Activated CD4-positive, alpha-beta T cell treated with anti-CD3 and anti-CD28 coated beads, Interleukin-2, amount 10 ng/mL, durations not matched to agents 24 days and 14 days (primary cell): ENCODE measurements at places on chromosomes 6 and 20. TPM values are rescaled to one million over a fixed set of nuclear protein-coding genes. Genes with fewer than 3 reads are reported as not detected.

The NKX2-2 gene
- total RNA-seq = not detected in 2 replicates

DNA sequence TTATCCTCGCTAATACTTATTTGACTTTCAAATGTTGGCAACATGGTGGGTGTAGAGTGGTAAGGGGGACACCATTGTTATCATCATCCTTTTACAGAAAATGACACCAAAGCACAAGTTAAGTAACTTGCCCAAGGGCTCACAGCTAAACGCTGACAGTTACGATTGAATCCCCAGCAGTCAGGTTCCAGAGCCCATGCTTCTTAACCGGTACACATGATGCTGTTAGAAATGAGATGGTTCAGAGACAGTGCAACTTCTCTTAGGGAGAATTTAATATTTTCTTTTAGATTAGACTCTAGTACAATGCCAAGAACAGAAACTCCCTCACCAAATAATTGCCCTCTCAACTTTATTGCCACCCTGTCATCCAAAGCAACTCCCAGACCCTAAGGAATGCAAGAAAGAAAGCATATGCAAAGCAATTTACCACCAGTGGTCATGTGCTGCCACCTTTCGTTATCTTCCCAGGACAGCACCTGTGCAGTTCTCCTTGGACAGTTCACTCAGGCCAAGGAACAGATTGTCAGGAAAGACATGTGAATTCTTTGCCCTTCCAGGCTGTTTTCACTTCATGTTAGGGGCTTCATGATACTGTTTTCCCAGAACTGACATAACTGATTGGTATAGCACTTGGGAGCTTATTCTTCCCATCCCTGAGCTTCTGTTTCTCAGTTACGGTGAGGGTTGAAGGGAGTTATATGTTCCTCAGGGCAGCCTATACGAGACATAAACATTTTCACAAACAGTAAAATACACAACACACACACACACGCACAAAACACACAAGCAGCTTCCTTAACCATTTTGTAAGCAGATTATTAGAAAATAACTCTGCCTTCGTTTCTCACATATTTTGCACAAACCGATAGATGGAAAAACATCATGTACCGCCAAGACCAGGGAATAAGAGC, 5.1 kb downstream of the HLA-DMA start:
- peak; percentile 81 for DNase-seq

DNA sequence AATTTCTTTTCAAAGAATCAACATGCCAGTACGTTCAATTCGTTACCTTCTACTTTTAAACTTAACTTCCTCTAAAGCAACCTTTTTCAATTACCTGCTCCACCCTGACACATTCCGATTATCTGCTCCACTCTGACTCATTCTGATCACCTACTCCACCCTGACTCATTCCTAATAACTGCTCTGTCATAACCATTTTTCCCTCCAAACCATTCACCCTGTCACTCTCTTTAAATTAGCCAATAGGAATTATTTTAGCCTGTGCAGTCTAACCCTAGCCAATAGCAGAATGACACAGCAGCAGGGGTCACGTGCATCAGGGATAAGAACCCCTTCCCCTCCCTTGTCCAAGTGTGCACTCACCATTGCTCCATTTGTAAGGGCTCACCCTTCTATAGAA, 557.4 kb upstream of the EYS start:
- DNase-seq = no peak

The GGTLC1 gene
- not detected in 2 replicates for total RNA-seq

GRCh38 chr6:15947923-15948322, 181.0 kb upstream of the MYLIP start:
- no peak for DNase-seq
